ENCODE measurements at places on chromosomes 12 and 14.

GRCh38 chr12:80954857-80955520 is 17.3 kb upstream of the LIN7A start:
- DNase-seq, result no peak

- DNase-seq, result no peak
Measured at GRCh38 chr14:20657216-20658211, 16.0 kb upstream of the OR6S1 start.

DNA sequence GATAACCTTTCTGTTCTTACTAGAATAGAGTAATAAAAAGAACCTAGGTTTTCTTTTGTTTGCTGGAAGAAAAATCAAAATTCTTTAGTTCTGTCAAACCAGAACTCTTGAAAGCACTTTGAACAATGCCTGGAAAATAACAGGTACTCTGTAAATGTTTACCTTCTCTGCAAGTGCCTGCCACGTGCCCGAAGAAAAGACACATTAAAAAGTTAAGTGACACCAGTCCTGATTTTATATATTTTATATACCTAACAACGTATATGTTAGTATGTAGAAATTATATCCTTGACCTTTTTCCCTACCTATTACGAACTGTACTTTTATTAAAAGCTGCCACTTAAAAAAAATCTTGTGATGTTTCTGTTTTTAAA is 976 bp downstream of the THAP2 start:
- DNase-seq, result no peak

DNA sequence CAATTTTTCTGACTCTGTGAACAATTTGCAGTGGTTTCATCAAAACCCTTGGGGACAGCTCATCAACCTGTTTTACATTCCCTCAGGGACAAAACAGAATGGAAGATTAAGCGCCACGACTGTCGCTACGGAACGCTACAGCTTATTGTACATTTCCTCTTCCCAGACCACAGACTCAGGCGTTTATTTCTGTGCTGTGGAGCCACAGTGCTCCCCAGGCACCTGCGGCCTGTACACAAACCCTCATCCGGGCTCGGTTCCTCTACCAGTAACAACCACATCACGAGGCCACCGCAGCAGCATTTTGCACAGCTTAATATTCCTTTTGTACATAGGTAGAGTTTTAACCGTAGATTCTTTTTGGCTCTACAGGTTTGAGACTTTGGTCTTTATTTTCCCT is 397.4 kb upstream of the OR4E1 start:
- DNase-seq, result no peak

DNA sequence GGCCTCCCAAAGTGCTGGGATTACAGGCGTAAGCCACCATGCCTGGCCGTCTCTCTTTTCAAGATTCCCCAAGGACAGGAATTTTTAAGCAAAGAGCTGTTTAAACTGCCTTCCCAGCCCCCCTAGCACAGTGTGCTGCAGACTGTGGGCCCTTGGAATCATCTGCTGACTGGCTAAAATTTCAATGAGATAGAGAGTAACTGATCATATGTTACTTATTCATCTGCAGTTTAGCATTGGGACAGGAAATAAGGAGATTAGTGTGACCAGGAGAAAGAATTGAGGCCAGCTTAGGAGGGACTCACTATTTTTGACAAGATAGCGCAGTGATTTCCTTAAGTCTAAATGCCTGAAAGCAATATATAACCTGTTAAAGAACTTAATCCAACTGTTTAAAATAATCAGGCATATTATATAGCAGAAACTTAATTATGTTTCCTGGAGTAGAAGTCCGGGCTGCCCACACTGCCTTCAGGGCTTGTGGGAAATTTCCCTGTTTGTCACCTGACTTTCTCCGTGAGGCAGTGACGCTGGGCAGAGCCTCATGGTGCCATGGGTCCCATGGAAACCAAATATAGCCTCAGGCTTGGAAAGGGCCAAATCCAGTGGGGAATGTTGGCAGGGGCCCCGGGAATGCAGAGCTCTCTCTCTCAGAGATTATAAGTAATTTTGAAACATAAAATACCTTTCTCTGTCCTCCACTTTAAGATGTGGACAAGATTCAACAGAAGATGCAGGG is 22.8 kb upstream of the CEBPE start:
- no peak for DNase-seq

DNA sequence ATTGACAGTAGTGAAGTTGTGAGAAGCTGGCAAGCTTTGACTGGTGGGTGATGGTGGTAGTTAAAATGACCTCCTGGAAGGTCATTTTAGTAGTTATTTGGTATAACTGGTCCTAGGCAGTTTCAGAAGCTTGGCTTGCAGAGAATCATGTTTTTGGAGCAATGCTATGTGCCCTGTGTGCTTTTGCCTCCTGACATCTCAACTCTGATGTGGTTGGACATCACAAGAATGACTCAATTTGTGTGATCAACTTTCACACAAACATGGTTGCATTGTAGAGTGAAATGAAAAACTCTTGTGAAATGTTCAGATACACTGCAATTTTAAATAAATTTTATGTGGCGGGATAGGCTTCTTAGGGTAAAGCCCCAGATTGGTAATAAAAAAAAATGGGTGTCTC is 8.3 kb upstream of the ABCD2 start:
- no peak for DNase-seq

All from hippocampal formation (tissue), 2 donors.